ENCODE measurements at places on chromosomes 7 and 10. TPM values are rescaled to one million over a fixed set of nuclear protein-coding genes. Genes with fewer than 3 reads are reported as not detected.

MLXIPL gene
- 16.2 TPM for total RNA-seq

SAMD9L gene
- total RNA-seq: 12.2 TPM

CACNA2D1 gene
- 17.8 TPM for total RNA-seq

DNA sequence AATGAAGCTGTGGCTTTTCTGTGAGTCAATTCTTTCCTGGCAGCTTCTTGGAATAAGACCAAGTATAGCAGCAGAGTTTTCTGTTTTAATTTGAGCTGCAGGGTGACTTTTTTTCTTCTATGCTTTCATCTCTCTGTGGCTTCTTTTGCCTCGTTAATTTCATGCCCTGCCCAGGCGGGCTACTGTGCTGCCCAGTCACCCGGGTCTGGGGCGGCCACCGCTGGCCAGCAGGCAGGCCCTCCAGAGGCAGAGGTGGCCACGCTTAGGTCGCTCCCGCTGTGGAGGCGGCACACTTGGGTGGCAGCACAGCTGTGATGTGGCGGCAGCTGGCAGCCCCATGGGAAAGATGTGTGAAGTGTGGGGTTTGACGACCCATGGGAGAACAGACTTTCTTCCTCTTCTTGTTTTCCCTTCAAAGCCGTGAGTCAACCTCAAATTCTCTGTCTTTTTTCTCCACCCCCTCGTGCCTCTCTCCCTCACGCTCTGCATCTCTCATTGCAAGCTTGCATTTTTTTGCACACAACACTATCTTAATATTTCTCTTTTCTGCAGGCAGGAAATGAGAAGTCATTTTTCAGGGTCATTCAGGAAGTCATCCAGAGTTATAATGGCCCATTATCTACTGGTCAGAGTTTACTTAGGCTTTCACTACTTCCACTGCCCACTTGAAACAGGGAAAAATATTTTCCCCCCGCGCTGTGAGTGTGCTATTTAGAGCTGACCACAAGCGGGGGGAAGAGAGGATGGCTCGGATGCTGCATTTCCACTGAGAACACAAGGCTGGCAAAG is 67.8 kb downstream of the EGFR start:
- H3K27me3 ChIP-seq: no peaks in the 10 kb centered on the region
- DNase-seq: no peak
- no peaks in the 10 kb centered on the region for H3K36me3 ChIP-seq
- peaks cover 23% of the 10 kb centered on the region for H3K4me1 ChIP-seq
- H3K27ac ChIP-seq: peak overlapping the region; percentile 81

GRCh38 chr7:155441856-155442255 is 16.1 kb upstream of the EN2 start:
- DNase-seq: no peak
- H3K27ac ChIP-seq: no peak overlapping the region
- H3K4me1 ChIP-seq: no peaks in the 10 kb centered on the region
- H3K4me3 ChIP-seq: no peak overlapping the region

DNA sequence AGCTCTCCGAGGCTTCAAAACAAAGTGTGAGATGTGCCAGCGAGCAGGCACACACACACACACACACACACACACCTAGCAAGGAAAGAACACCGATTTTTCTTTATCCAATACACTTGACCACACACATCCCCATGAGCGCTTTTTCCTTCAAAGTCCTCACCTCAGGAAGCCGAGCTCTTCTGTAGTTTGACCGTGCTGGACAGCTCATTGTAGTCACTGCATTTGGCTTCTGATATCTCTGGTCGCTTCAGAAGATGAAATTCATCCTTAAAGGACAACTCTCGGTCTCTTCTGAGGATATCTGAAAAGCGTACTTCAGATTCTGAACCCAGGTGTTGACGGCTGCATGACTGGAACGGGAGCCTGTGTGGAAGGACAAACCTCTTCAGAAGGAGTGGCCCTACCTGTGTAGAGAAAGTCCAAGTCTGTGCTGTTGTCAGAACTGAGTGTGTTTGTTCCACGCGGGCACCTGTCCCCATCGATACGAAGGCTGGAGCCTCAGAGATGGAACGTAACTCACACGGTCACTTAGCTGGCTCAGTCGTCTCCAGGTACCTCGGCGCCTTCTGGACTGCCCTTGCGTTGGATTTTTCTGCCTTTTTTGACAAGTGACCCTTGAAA is 28.1 kb upstream of the SHH start:
- no peaks in the 10 kb centered on the region for H3K36me3 ChIP-seq
- no peaks in the 10 kb centered on the region for H3K4me1 ChIP-seq
- no peak for DNase-seq
- H3K27ac ChIP-seq: no peak overlapping the region
- H3K4me3 ChIP-seq: no peak overlapping the region
- H3K27me3 ChIP-seq: no peaks in the 10 kb centered on the region

GRCh38 chr7:1662101-1662500 is 8.0 kb upstream of the ELFN1 start:
- no peak overlapping the region for H3K27ac ChIP-seq
- DNase-seq: no peak
- H3K36me3 ChIP-seq: no peaks in the 10 kb centered on the region
- peaks cover 30% of the 10 kb centered on the region for H3K4me1 ChIP-seq
- H3K4me3 ChIP-seq: no peak overlapping the region

- H3K36me3 ChIP-seq: no peaks in the 10 kb centered on the region
- no peak overlapping the region for H3K4me3 ChIP-seq
- H3K4me1 ChIP-seq: peaks cover 14% of the 10 kb centered on the region
- no peak overlapping the region for H3K27ac ChIP-seq
Measured at GRCh38 chr7:12220389-12221046, 9.4 kb downstream of the TMEM106B start.

All from tibial nerve (tissue), 4 donors.